ENCODE measurements at places on chromosomes 3 and 15.

DNA sequence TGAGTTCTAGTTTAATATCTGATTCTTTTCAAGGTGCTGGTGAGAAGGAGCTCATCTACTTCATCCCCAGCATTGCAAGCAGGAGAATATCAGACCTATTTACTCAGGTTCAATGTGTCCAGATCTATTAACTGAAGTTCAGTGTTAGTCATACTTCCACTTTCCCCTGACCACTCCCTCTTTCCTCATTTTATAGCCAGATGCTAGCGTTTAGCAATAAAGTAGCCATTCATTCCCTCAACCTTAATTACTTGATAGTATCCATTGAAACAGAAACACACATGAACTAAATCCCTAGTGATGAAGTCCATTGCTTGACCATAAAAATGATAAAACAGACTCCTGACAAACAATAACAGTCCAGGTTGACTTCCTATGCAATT lies 60.0 kb downstream of the RPL22L1 start:
- no peak for DNase-seq

GRCh38 chr15:42674472-42674871 lies 62.5 kb downstream of the CDAN1 start:
- DNase-seq: no peak

GRCh38 chr3:126617571-126617970 lies 37.4 kb downstream of the TXNRD3 start:
- DNase-seq: no peak

GRCh38 chr3:127103080-127103479 lies 89.9 kb upstream of the PRR23E start:
- DNase-seq: no peak

DNA sequence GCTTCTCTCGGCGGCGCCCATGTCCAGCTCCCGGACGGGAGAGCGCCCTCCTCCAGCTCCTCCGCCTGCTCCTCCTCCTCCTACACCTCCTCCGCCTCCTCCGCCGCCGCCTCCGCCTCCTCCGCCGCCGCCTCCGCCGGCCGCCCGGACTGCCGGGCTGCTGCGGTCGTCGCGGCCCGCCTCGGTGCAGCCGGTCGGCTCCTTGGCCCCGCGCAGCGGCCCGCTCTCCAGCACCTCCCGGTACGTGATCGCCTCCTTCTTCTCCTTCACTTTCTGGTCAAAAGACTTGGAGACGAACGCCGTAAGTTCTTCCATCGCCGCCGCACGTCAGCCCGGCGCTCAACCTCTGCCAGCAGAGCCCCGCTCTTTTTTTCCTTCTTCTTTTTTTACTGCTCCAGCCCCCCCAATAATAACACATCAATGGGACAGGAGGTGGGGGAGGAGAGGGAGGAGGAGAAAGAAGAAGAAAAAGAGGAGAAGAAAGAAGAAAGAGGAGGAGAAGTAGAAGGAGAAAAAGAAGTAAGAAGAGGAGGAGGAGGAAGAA lies 438 bp downstream of the SHOX2 start:
- no peak for DNase-seq

DNA sequence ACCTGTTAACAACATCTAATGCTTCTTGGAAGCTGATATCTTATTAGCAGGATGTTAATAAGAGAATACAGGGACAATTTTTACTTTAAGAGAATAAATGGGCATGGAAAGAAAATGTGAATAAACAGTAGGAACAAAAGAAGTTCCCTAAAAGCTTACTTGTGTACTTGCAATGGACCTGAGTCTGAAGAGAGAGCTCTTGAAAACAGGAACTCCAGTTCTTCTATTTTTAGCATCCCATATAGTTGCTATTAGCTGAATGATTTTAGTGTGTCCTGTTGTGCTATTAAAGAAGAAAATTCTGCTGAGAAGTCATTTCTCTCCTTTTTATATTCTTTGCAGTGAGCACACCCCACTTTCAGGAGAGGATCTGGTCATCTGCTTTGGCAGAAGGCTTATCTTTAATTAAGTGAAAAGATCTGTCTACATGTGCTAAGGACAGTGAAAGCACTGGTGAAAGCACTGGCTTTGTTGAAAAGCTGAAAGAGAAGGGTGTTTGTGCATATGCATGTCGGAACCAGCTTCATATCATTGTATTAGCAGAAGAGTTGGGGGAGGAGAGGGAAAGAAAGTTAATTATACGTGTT lies 1.4 kb upstream of the ST3GAL6 start:
- no peak for DNase-seq

DNA sequence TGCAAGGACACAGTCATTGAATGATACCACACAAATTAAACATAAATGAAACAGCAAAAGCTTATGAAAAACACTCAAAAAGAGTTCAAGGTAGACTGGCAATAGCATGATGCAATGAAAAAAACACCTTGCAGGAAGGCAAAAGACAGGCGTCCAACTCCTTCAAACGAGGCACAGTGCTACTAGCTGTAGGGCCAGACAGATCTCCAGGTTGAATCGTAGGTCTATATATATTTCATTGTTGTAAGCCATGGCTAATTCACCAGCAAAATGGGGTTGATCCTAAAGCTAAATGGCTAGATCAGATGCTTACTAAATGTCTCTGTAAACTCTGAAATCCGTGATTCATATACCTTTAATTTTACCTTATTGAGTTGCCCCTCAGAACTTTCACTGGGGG lies 94.2 kb downstream of the THRB start:
- DNase-seq: no peak

- DNase-seq: no peak
Observed at GRCh38 chr15:87781959-87782625, 474.4 kb downstream of the NTRK3 start.

GRCh38 chr3:113214917-113215595 lies 3.7 kb downstream of the BOC start:
- peak; percentile 51 for DNase-seq

DNA sequence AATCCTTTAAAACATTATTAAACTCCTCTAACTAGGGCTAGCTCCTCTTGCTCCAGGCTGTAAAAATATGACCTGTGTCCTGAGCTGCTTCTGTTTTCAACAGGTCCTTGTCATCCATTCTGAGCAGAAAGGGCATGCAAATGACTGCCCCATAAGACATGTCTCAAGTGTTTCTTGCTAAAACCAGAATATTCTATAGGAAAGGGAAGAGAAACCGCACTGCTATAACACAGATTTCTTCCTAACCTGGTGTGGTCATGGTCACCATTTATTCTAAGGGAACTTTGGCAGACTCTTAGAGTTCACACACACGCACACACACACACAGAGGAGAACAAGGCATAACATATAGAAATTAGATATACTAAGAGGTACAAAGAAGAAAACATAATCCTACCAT lies 34.2 kb upstream of the B3GNT5 start:
- DNase-seq: no peak

- DNase-seq: no peak
Observed at GRCh38 chr3:122598556-122598955, 21.1 kb downstream of the PARP15 start.

GRCh38 chr3:128215800-128216495 lies 62.7 kb downstream of the EEFSEC start:
- no peak for DNase-seq

DNA sequence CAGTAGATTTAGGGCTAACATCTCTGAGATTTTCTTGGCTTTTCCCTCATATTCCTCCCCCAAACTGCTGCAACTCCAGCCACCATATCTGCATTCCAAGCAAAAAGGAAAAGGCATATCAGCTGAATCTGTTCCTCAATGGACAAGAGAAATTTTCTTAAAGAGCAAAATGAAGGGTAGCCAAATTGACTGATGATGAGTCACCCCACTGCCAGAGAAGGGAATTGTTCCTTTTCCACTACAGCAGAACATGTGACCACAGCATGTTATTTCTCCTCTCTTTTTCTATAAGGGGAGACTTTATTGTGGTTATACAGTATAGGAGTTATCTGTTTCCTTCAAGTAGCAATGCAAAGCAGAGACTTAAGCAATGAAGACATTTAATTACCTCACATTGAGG lies 172.5 kb downstream of the MTHFS start:
- DNase-seq: peak; percentile 34

DNA sequence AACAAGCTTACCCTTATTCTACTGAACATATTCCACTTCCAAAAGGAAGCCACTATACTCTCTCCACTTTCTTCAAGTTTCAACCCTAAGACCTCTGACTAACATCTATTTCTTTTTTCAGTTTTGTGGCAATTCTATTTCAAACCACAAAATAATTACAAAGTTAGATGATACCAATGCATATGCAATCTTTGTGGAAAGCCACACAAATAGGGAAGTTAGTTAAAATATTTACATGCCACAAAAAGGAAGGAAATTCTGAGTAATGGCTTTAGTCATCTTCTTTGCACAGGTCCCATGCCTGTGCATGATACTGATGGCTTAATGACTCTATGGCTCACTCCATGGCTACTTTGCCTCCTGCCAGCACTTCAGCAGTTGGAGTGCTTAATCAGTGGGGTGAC lies 57.0 kb upstream of the MCTP2 start:
- peak; percentile 49 for DNase-seq

DNA sequence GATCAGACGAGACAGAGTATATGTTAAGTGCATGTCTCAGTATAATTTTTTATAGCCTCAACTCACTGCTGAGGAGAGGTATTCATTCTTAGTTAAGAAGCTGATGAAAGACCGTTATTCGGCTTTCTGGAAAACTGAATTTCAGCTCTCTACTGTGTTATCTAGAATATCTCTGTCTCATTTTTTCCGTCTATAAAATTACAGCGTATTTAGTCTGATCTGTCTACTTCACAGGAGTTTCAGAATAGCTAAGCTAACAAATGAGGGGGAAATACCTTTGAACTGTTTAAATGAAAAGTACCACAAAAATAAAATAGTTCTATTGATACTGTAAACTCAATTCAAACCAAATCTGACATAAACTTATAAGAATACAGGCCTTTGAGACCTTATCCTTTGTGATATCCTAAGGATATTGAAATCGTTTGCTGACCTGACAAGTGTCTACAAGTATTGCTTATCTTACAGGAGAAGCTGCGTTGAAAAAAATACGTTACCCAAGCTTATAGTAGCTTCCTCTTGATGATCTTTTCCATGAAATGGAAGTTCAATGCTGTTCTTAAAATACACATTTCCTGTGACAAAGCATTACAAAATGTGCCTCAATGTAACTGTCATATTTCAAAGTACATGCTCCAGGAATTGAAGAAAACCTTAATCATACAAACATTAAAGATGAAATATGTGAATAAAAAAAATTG lies 104.6 kb downstream of the IL1RAP start:
- DNase-seq: no peak

DNA sequence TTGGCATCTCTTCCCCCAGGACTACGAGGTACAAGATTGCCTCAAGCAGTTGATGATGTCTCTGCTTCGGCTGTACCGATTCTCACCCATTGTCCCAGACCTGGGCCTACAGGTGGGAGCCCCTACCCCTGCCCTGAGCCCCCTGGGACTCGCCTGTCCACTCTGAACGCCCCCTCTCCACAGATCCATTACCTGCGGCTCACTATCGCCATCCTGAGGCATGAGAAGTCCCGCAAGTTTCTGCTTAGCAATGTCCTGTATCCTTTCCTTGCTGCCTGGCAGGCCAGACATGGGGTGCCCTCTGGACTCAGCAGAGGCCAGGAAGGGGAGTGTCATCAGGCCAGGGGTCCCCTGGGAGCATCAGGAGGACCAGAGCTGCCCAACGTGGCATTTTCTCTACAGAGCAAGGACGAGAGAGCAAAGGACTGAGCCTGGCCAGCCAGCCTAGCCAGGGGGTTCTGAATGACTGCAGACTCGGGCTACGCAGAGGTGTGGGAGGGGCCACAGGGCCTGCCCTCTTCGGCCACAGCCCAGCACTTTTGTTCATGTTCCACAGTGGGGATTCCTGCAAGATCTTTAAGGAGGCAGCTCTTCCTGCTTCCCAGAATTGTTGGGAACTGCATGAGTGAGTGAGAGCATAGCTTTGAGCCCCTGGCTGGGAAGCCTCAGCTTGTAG lies 11.2 kb downstream of the RNF123 start:
- DNase-seq: no peak

- DNase-seq: no peak
Observed at GRCh38 chr3:177602601-177603147, 405.4 kb upstream of the TBL1XR1 start.

DNA sequence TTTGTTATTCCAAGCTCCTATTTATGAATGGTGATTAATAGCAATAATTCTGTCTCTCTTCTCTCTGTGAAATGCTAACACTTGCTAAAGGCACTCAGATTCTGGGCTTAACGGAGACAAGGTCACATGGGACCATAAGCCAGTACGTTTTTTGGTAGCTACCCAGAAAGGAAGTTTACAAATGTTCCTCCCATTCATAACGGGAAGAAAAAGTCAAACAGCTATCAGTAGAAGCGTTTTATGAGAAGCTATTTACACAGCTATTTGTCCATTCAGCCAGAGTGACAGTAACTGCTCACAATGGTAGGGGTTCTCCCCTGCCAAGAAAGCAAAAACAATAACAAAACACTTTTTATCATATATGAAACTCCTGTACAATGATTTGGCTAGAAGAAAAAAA lies 51.5 kb downstream of the ZMAT3 start:
- no peak for DNase-seq
